ENCODE measurements at places on chromosomes 16 and 17.

- DNase-seq, result no peak
Observed at GRCh38 chr17:79117905-79118487, 43.4 kb downstream of the ENGASE start.

- no peak for DNase-seq
Observed at GRCh38 chr17:33199571-33200510, 93.3 kb downstream of the ASIC2 start.

- DNase-seq, result no peak
Observed at GRCh38 chr17:46045639-46046038, 46.6 kb downstream of the STH start.

DNA sequence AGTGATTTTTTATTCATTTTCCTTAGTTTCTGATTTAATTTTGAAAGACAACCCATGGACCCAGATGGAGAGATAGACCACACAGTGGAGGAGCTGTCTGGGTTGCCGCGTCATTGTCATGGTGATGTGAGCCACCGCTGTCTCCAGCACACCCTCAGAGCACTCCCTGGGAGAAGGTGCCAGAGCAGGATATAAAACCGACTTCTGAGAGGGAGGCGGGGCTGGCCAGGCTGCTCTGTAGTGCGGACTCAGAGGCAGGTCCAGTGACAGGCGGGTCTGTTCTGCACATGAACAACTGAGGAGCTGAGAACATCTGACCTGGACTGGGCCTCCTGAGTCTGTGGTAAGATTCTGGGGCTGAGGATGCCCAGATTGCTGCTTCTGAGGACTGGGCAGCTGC lies 216.3 kb upstream of the NLRP1 start:
- no peak for DNase-seq

DNA sequence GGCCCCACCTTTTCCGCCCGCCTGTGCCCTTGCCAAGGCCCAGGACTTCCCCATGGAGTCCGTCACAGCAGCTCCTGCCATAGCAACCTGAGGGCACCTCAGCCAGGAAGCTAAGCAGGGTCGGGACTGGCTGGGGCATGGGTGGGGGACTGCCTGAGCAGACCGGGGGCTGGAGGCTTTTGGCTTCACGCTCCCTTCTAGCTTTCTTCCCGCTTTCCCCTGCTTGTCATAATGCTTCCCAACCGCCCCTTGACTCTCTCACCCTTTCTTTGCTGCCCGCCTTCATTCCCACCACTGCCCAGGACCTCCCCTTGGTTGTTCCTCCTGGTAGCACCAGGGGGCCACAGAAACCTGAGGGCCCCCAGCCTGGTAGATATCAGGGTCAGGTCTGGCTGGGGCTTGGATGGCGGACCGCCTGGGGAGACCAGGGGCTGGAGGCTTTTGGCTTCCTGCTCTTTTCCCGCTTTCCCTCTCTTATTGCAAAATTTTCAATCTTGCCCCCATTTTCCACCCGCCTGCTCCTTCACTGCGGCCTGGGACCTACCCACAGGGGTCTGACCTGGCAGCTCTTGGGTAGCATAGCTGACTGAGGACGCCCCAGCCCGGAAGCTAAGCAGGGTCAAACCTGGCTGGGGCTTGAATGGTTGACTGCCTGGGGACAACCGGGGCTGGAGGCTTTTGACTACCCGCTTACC lies 2287.7 kb downstream of the TP53TG3F start:
- no peak for DNase-seq

DNA sequence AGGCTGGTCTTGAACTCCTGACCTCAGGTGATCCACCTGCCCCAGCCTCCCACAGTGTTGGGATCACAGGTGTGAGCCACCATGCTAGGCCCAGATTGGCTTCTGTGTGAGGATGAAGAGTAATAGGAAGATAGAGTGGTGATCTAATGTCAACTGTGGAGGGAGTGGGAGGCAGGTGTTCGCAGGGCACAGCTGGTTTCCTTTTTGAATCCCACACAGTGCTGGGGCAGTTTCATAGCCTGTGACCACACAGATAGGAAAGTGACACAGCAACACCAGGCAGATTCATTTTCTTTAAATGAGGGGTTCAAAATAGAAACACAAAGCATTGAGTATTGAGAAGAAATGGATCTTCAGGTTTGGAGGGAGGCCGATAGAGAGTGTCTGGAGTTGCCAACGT lies 540.3 kb downstream of the WWOX start:
- no peak for DNase-seq

- DNase-seq, result no peak
Observed at GRCh38 chr17:52376137-52376536, 217.6 kb upstream of the CA10 start.

DNA sequence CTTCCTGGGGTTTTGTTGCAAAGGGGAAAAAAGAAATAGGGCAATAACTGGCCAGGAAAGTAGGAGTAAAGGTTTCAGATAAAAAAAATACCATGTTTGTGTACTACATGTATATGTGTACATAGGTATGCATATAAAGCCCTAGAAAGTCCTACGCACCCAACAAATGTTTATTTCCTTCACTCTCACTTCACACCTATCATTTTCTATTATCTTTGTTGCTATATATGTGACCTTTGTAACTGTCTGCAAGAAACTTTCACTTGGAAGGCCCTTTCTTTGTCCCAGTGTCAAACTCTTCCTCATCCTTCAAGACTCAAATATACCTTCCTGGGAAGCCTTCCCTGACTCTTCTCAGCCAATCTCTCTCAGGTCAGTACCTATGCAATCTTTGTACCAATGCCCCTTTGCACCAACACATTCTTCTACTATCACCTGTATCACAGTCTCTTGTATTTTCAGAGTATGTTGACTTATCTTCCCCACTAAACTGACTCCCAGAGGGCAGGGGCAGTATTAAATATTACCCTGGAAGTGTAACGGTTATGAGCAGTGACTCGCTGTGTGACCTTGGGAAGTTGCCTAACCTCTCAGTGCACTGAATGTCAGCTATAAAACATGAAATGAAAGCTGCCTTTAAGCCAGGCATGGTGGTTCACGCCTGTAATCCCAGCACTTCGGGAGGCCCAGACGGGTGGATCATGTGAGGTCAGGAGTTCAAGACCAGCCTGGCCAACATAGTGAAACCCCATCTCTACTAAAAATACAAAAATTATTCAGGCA lies 6.5 kb downstream of the XPO6 start:
- no peak for DNase-seq

DNA sequence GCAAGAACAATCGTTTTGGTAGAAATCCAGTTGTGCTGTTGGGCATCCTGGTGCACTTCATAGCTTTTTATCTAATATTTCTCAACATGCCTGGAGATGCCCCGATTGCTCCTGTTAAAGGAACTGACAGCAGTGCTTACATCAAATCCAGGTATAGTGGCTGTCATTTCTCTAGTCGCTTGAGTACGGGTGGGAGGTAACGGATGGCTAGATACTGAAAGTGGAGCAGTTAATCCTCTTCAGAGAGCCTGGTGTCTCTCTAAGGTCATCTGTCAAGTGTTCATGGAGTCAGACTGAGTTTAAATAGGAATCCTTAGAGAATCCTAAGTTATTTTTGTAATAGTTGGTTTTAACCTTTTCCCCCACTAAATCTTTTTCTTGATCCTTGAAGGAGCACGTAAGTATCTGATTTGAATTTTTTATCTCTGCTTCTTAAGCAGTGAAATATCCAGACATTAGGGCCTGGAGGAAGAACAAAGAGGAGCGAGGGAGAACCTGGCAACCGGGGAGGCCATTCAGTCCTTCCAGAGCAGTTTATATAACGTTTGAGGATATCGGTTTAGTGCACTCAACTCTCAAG lies 37.2 kb downstream of the MFSD11 start:
- DNase-seq, result no peak

DNA sequence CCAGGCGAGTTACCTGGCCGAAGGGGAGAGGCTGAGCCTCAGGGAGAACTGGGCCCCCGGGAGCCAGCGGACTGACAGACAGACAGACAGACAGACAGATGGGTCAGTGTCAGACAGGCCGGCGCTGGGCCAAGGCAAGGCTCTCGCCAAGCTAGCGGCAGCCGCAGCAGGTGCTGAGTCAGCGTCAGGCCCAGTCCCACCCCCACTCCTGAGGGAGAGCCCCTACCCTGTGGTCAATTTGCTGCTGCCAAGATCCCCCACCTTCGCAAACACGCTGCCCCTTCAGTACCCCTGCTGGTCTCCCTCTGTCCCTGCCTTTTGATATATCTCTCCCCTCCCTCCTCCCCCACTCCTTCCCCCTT lies 1.5 kb downstream of the FGF11 start:
- DNase-seq, result no peak

GRCh38 chr16:3065742-3066439 lies 451 bp downstream of the IL32 start:
- no peak for DNase-seq

DNA sequence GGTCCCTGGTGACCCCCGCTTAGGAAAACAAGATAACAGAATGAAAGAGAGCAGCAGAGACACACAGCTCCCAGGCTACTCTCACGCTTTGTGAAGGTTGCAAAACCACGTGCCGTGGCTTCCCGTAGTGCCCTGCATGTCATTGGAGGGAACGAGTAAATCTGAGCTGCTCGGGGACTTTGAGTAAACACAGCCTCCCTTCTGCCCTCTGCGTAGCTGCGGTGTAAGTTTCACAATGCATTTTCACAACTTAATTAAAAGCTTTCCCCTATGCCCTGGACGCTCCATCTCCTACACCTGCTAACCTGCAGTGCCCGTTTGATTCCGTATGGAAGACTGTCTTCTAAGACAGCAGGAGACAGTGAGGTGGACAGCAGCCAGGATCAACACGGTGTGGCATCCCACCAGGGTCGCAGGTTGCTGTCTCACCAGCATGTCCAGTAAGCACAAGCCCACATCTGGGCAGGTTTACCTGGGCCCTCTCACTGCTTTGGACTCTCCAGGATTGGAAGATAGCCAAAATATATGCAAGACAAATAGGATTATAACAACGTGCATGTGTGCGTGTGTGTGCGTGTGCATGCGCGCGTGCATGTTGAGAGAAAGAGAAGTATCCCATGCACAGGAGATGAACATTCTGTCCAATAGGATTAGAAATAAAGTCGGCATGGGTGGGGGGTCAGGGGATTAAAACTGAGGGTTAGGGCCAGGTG lies 116.4 kb upstream of the RCVRN start:
- no peak for DNase-seq

DNA sequence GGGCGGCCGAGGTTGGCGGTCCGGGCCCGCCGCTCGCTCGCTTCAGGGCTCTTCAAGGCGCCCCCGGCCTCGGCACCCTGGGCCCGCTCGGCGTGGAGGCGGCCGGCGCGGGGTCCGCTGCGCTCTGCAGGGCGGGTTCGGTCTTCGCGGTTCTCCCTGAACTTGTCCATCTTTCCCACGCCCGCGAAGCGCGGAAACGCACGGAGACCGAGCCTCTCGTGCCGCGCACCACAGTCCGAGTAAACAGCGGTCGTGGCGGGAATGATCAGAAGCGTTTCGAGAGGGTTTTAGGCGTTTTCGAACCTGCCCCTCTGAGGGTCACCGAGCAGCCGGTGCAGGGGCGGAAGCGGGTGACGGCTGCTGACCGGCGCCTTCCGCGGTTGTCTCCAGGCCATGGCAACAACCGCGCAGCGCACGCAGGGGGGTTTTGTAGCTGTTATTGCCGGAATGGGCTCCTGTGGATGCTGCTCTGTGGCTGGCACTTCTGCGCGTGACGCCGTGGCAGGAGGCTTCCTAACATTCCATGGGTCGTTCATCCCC lies 414 bp downstream of the NARF start:
- no peak for DNase-seq

GRCh38 chr17:78940708-78941107 lies 15.5 kb upstream of the TIMP2 start:
- no peak for DNase-seq

DNA sequence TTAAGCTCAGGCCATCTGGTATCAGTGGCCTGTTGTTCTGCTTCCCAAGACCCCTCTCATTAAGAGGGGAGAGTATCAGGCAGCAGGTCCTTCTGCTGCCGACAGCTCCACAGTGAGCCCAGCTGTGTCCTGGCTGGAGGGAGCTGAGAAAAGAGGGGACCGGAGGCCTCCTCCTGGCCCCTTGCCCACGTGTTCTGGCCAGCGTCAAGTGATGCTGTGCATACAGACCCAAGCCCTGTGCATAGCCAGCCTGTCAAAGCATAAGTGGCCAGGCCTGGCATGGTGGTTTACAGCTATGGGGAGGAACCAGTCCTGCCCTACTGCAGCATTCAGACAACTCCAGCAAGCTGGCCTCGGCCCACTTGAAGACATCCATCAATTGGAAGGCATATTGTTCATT lies 48.0 kb downstream of the ABCC6 start:
- DNase-seq, result no peak

DNA sequence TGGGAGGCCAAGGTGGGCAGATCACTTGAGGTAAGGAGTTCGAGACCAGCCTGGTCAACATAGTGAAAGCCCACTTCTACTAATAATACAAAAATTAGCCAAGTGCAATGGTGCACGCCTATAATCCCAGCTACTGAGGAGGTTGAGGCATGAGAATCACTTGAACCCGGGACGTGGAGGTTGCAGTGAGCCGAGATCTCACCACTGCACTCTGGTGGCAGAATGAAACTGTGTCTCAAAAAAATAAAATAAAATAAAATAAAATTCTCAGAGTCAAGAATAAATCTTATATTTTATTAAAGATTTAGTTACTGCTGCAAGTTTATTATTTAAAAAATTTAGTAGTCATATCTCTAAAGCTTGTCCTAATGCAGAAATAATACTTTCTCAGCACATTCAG lies 29.7 kb downstream of the ARL4D start:
- DNase-seq, result no peak

DNA sequence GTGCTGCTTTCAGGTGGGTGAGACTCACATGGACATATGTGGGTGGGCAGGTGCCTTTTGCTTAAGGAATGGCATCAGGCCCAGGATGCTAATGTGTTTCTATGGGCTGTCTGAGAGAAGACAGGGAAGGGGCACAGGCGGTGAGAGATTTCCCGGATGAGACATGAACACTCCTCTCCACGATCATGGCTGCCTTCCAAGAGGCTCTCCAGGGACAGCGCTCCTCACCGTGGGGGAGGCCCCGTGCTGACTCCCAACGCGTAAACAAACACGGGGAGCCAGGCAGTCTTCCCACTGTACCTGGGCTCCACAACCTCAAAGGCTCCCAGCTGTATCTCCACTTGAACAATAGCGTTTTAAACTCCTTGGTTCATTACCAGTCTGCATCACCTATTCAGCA lies 42.8 kb downstream of the CDK5R1 start:
- no peak for DNase-seq

- no peak for DNase-seq
Observed at GRCh38 chr17:69326377-69327059, 415 bp downstream of the ABCA5 start.

GRCh38 chr16:63241497-63242028 lies 1205.3 kb upstream of the CDH8 start:
- no peak for DNase-seq

DNA sequence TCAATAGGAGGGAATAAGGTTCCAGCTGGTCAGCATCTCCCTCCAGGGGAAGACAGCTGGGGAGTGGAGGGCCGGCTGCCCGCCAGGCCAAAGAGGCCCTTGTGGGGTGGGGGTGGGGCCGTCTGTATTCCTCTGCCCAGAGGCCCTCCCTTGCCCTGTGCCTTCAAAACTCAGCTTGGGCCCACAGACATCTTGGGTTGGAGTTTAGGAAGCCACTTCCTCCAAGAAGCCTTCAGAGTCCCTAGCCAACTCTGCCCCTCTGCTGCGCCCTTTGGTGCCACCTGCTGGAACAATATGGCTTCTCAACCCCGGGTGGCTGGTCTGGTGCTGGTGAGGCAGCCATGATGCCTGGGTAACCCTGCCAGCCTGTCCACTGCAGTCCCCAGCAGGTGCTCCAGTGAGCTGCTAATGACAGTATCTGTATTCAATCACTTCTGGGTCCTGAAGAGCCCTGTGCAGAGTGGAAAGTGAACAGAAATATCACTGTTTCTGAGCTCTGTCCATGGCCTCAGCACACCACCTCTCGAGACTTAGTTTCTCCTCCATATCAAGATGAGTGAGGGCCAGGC lies 16.7 kb downstream of the HSD11B2 start:
- DNase-seq, result peak; percentile 45

Measured in T-helper 17 cell (primary cell).